CD14-positive monocyte (primary cell): ENCODE measurements at places on chromosomes 6 and 20. TPM values are rescaled to one million over a fixed set of nuclear protein-coding genes. Genes with fewer than 3 reads are reported as not detected.

Gene HLA-DMA
- 434 TPM for polyA plus RNA-seq

DNA sequence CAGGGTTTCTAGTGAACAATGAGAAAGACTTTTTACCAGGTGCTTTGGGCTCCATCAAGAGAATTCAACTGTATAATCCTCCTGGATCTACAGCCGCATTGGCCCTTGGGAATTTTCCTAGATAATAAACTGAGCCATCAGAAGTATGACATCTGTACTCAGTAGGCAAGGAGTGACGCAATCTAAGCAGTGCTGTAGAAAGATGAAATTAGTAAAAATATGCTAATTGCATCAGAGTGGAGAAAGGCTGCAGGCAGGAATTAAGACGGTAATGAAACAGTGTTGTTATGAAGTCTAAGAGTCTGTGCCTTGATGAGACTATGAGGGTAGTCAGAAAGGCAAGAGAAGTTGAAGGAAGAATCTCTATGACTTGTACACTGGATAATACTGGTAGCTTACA is 507.9 kb upstream of the SOX4 start:
- no peaks in the 10 kb centered on the region for H3K27me3 ChIP-seq
- H3K27ac ChIP-seq = no peak overlapping the region
- DNase-seq = no peak
- H3K4me1 ChIP-seq = peaks cover 9% of the 10 kb centered on the region
- H3K4me3 ChIP-seq = no peak overlapping the region

GRCh38 chr6:168018664-168019063 is 21.2 kb downstream of the KIF25 start:
- no peaks in the 10 kb centered on the region for H3K27me3 ChIP-seq
- H3K4me1 ChIP-seq = no peaks in the 10 kb centered on the region
- no peak overlapping the region for H3K27ac ChIP-seq
- DNase-seq = no peak

Gene RFX6
- polyA plus RNA-seq = not detected in 2 replicates

GRCh38 chr20:15843777-15844176 is 729.5 kb downstream of the KIF16B start:
- H3K4me1 ChIP-seq = no peaks in the 10 kb centered on the region
- H3K36me3 ChIP-seq = no peaks in the 10 kb centered on the region
- DNase-seq = no peak
- no peaks in the 10 kb centered on the region for H3K27me3 ChIP-seq
- no peak overlapping the region for H3K4me3 ChIP-seq
- H3K27ac ChIP-seq = no peak overlapping the region

- no peaks in the 10 kb centered on the region for H3K27me3 ChIP-seq
- H3K4me1 ChIP-seq = no peaks in the 10 kb centered on the region
- no peak for DNase-seq
- H3K27ac ChIP-seq = no peak overlapping the region
- no peaks in the 10 kb centered on the region for H3K36me3 ChIP-seq
- H3K4me3 ChIP-seq = no peak overlapping the region
These were observed 38.8 kb downstream of the SUMO4 start for GRCh38 chr6:149438855-149439254.

Gene POM121L2
- not detected for polyA plus RNA-seq
